ENCODE measurements at places on chromosomes 4 and X. TPM values are rescaled to one million over a fixed set of nuclear protein-coding genes. Genes with fewer than 3 reads are reported as not detected.

- DNase-seq = peak; percentile 33
These were observed 2.4 kb downstream of the RNF175 start for GRCh38 chr4:153757407-153757806.

DNA sequence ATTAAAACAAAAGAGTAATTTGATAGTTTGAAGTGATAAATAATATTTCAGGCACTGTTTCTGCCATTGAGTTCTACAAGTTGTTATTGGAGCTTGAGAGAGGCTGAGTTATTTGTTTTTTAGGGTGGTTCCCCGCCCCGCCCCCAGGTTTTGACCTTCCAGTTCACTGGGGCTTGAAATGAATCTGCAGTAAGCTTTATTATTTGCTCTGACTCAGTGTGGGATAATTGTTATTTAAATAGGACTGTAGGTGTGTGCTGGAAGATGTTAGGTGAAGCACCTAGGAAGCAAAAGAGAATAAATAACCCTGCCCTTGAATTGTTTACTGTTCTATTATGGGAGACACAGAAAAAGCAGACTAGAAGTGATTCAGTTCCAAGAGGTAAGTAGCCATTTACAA, 81.2 kb upstream of the KCNIP4 start:
- DNase-seq = no peak

DNA sequence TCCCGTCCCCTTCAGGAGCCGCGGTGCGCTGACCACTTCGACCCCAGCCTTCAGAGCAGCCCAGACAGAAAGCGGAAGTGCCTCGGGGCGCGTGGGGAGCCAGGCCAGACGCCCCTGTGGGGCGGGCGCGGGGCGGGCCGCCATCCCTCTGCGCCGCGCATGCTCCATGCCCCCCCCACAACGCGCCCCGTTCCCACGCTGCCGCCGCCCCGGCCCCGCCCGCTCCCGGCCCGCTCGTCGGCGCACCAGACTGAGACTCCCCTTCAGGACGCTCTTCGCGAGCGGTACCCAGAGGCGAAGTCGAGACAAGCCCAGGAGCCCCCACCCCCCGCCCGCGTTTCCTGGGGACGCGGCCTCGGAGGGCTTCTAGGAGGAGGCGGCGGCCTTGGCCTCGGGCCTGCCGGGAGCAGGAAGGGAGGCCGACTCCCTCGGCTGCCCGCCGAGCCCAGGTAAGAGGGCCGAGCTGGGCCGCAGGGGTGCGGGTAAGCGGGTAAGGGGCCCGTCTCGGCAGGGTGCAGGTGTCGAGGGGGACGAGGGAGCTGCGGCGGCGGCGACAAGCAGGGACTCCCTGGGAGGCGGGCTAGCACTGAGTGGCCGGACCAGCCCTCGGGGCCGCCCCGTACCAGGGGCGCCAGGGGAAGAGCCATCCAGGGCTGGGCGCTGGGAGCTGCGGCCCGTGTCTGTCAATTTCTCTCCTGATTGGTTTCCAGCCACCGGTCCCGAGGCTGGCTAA, at the start of gene ZFP92:
Gene ZFP92 (plus strand): TSS at position 218 of the 733 bp plus-strand sequence. CDS start 6,851 bp downstream, outside the sequence.
- DNase-seq = no peak

USP27X gene
- 2.5 TPM for total RNA-seq

SSX4B gene
- total RNA-seq = not detected

CSN2 gene
- not detected for total RNA-seq

FRG1 gene
- 49.1 TPM for total RNA-seq

TLL1 gene
- total RNA-seq = 21.2 TPM

All from mammary epithelial cell (primary cell).